Stimulated activated CD4-positive, alpha-beta T cell treated with anti-CD3 and anti-CD28 coated beads, Interleukin-1b, Interleukin-23, amount 100 ng/mL, for 24 hours (primary cell): ENCODE measurements at places on chromosomes 5 and 9.

DNA sequence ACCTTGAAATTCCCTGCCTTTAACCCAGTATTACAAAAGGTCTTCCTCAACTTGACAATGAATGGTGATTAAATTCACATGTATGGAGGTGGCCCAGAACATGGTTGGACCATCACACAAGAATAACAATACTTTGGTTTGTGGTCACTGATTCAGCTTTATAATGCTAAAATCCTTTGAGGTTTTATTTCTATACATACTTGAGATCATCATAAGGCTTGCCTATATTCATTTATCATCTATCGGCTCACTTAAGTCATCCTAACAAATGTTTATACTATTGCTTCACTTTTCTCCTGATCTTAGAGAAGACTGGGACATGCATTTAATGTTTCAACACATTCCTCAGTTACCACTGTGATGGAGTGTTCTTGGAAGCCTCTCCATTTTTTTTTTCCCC, 191.3 kb downstream of the DMAC1 start:
- DNase-seq = no peak

DNA sequence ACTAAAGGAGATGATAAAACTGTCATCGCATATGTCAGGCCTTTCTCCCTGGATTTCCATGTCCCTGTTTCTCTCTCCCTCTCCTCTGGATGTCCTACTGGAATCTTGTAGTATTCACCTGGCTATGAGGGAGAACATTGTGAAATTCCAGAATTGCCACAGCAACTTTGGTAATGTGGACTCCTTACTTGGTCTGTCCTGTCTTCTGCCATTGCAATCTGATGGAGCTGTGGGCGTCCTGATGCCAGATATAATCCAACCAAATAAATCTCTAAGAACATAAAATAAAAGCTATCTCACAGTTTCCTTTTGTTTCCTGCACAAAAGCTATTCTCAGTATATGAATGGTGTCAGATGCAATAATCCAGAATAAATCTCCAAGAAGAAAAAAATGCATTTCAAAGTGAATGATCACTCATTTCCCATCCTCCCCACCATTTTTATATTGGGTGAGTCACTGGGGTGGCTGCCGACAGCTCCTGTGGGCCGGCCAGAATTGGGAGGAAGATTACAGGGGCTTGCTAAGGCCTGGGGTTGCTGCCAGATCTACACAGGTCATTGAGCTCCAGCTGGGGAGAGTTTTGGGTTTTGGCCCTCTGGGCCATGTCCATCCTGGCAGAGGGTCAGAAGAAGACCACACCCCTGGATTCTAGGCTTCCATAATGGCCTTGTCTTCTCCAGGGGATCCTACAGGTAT, 160.7 kb upstream of the PITX1 start:
- no peak for DNase-seq

DNA sequence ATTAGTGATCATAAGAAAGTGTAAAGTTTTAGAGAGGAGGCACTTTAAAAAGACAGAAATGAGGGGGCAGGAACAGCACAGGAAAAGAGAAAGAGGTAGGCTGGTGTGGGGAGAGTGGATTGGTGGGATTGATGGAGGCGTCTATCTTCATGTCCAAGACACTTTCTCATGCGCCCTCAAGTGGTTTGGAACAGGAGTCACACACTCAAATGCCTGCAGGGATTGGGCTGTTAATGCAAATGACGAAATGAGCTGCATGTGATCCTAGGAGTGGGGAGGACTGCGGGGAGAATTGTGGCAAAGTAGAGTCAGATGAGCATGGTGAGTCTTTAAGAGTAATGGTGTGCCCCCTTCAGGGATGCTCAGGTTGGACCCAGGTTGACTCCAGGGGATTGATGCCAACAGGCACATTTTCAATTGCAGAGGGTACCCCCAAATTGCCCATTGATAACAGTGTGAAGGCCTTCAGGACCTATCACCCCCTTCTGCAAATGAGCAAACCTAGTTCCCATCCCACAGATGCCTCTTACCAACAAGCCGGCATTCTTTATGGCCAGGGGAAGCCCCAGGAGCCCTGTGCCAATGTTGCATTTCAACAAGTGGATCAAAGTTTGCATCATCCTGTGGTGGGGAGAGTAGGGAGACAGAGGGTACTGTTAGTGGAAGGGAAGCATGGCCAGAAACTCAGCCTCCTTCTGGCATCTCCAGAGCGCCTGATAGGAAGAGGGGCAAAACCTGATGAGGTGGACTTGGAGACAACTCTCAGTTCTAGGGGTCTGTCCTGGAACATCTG, 5.3 kb downstream of the SLC36A3 start:
- DNase-seq = no peak

DNA sequence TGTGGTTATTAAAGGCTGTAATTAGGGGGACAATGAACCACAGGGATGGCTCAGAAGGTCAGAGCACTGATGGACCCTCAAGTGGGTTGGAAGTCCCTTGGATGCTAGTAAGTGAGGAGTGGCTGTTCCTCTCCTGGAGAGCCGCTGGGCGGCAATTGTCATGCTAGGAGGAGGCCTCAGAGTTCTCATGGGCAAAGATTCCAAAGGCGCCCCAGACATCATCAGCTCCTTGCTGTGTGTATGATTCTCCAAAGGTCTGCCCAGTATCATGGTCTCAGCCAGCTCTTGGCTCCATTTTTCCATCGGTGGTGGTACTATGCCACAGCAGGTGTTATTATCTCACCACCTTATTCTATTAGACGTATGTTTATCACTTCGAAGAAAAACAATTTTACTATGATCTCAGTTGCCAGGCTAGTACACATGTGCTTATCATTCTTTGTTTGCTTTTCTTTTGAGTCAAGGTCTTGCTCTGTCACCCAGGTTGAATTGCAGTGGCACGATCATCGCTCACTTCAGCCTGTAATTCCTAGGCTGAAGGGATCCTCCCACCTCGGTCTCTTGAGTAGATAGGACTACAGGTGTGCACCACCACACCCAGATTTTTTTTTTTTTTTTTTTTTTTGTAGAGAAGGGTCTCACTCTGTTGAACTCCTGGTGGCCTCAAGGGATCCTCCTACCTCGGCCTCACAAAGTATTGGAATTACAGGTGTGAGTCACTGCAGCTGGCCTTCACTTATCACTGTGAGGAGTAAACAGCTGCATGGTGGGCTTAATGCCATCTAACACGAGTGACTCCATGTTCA, 46.8 kb downstream of the EXOSC2 start:
- no peak for DNase-seq

- DNase-seq = no peak
These were observed 244.7 kb downstream of the NPR3 start for GRCh38 chr5:32955814-32956213.

- DNase-seq = no peak
These were observed 12.3 kb downstream of the SUSD1 start for GRCh38 chr9:112162621-112163413.

DNA sequence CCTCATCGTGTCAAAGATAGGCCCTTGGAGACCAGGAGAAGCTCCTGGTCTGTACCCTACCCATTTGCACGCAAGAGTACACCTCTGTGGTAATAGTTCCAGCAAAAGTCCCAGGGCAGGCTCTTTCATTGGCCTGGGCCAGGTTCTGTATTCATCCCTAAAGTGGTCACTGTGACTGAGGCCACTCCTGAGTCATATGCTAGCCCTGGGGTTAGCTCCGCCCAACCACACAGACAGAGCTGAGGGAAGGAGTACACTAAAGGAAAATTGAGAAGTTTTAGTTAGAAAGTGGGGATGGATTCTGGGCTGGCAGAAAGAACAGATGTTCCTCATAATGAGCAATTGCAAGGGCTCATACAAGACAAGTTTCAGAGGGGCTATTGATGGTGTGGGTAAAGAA, 206.7 kb downstream of the ARHGAP26 start:
- no peak for DNase-seq

GRCh38 chr9:18905028-18905882, 127.8 kb downstream of the SAXO1 start:
- no peak for DNase-seq

DNA sequence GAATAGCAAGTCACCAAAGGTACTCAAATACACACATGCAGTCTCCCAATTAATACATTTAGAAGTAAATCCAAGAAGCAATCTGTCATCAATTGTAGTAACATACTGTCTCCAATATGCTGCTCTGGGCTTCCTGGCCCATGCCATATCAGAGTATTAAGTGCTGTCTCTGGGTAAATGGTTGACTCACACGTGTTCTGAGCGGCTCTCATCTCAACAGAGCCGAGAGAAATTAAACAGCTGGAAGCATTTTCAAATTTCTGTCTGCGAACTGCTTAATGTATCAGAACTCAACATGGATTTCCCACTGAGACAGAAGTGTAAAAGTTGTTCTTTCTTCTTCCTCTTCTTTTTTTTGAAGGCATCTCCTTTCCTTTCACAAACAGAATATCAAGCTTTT, 247.3 kb upstream of the TAS2R1 start:
- no peak for DNase-seq

DNA sequence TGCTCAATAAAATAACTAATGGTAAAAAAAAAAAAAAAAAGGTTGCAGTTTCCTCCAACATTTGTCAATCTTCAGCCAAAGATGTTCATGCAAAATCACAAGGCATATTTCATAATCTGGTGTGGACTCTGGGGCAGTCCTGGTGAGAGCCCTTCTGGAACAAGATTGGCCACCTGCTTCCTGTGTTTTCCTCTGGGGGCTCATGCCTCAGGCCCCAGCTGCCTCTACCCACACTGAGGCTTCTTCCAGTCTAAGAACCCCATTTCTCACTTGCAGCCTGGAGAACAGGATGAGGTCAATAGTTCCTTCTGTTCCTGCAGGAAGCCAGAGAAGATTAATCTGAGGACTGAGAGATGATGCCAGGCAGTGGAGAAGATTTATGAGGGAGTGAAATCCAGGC, 492.6 kb upstream of the BRINP1 start:
- DNase-seq = no peak

GRCh38 chr5:31884896-31885295, 246.0 kb downstream of the PDZD2 start:
- DNase-seq = no peak

DNA sequence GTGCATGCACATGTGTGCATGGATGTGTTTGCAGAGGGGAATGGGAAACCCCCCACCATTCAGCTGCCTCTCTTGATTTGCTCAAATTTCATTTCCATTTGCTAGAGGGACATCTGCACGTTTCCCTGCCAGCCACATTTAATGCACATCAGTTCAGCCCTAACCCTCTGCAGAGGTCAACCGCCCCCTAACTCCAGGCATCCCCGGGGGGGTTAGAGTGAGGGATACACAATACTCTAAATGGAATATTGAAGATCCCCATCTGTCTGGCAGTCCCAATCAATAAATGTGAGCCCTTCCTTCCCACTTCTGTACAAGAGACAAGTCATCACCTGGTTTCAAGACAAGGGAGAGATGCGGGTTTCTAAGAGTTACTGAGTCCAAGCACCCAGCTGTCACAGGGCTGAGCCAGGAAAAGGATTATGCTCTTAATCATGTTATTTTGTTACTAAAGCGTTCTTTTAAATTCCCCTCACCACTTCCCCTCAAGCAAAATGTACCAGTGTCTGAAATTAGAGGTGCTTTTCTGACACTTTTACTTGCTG, 134.1 kb downstream of the SEMA6A start:
- no peak for DNase-seq

- DNase-seq = peak; percentile 77
These were observed 5.1 kb downstream of the MGAT4B start for GRCh38 chr5:179801304-179802206.

DNA sequence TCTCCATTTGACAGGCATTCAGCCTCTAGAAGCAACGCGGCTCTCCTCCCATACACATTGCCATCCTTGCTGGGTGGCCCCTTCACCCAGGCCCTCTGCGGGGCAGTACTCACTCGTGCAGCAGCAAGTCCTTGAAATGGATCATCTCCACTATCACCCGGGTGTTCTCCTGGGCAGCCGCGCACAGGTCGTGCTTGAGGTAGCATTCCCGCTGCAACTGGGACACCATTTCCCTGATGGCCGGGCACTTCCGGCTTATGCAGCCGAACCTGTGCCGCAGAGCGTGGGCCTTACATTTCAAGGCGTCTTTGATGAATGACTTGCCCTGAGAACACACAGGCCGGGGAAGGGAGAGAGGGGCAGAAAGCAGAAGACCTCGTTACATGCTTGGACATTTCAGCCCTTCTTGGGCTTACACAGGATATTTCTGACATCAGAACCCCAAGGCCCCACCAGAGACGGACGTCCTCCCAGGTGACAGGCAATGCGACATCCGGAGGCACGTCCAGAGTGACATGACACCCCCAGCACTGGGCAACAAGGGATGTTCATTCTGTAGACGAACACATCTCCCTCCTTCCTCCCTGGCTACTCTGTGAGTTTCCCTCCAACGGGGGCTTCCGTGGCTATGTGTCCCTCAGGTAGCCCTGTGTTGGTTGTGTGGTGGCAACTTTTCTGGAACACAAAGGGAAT, 5.0 kb downstream of the STC2 start:
- DNase-seq = no peak

- DNase-seq = no peak
These were observed 236.2 kb downstream of the SYK start for GRCh38 chr9:91037511-91038482.

DNA sequence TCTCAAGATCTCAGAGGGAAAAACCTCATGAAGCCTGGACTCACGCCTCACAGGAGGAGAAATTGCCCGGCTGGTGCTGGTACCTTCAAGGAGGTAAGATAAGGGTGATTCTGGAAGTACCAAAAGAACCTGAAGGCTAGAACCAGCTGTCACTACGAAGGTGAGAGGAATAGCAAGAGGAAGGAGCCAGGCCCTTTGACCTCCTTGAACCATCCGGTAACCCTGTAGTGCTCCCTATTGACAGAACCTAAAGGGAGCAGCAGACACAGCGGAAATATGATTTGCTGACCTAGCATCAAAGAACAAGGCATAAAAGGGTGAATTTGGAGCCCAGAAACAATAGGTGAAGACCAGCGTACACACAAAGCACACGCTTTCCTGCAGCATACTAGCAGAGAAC, 92.2 kb downstream of the DOCK8 start:
- DNase-seq = no peak

DNA sequence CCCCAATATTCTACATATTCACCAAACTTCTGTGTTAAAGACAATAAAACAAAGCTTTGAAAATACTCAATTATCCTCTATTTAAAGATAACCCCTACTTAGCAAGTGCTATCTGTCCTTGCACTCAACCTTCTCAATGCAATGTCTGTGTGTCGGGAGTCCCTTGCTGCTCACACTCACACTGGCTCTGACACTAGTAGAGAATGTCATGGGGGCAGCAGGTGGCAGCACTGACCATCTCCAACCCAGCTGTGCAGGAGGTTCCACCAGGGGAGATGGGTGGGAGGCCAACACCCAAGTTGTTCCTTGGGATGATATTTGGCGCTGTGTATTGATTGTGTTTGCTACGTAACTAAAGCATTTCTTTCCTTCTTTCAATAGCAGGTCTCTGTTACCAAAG, 59.4 kb upstream of the SIMC1 start:
- no peak for DNase-seq

GRCh38 chr5:17929171-17929570, 294.9 kb downstream of the TAF11L14 start:
- DNase-seq = no peak

- DNase-seq = no peak
These were observed 56.7 kb upstream of the GRIN3A start for GRCh38 chr9:101795147-101795546.

- DNase-seq = no peak
These were observed 87.0 kb upstream of the GLIS3 start for GRCh38 chr9:4386819-4387218.
